Ureter (tissue), 1 donor: ENCODE measurements at places on chromosomes 1 and 21. TPM values are rescaled to one million over a fixed set of nuclear protein-coding genes. Genes with fewer than 3 reads are reported as not detected.

GRCh38 chr21:28436286-28436932 is 556.3 kb downstream of the LTN1 start:
- DNase-seq, result no peak

- no peak for DNase-seq
Measured at GRCh38 chr1:21624571-21625389, 44.4 kb downstream of the RAP1GAP start.

The ZBTB8A gene
- 10.5 TPM for total RNA-seq

DNA sequence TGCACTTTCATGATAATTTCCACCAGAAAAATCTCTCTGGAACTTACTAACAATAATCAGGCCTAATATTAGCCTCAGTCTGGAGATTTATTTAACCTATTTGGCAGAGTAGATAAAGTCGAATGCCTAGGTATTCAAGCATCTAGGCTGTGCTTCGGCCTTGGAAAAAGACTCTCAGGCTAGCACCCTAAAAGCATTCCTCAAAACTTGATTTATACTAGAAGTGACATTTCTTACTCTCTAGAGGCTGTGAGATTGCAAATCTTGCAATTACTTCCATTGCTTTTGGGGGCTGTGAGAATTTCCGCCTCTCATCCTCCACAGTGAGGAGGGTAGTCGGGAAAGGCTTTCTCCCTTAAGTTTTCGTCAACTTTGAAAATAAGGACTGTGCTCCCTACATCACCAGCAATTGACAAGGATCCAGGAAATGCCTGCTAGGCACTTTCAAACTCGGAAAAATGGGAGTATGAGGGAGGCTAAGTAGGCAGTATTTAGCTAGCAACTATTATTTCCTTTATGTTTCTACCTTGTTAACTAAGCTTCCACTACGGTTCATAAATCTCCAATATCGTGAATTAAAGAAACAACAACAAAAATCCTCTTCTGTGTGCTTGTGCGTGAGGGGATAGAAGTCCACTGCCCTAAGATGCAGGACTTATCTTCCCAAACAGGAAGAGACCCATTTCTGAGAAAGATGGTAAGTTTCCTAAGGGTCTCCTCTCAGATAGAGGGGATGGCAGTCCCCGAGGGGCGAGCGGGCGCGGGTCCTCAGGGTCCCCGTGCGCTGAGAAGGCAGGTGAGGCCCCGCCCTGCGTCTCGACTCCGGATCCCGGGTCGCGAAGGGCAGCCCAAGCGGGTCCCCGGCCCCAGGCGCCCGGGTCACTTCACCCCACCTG is 1.1 kb upstream of the LMO4 start:
- no peak for DNase-seq

- no peak for DNase-seq
Measured at GRCh38 chr1:188325211-188325610, 1496.5 kb downstream of the PLA2G4A start.

GRCh38 chr1:119276558-119276957 is 92.0 kb upstream of the HAO2 start:
- no peak for DNase-seq

The SPRR2F gene
- total RNA-seq, result not detected

The SLAMF6 gene
- 3.0 TPM for total RNA-seq

The HSD3B2 gene
- total RNA-seq, result not detected

- no peak for DNase-seq
Measured at GRCh38 chr1:81463936-81464837, 336.5 kb upstream of the ADGRL2 start.

GRCh38 chr1:175853681-175854080 is 110.3 kb upstream of the TNR start:
- DNase-seq, result no peak

- no peak for DNase-seq
Measured at GRCh38 chr1:216898801-216899200, 175.6 kb upstream of the ESRRG start.

- DNase-seq, result no peak
Measured at GRCh38 chr1:159829822-159830465, 3.3 kb downstream of the SLAMF8 start.

The BGLAP gene
- 2.2 TPM for total RNA-seq

DNA sequence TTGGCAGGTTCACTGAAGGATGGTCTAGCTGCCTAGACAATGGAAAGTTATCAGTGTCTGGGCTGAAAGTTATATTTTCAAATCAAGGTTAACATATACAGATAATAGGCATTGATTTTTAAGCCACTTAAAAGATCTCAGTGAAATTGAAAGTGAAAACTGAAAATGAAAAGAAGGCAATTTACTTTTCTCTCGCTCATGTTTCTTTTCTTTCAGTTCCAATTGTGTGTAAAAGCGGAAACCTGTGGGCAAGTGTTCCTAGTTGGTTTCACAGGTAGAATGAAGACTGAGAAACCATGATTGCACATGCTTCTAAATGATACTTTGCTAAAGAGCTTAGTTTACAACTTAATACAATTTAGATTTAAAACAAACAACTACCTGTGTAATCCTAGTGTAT is 383.7 kb downstream of the ZP4 start:
- DNase-seq, result no peak
